ENCODE measurements at places on chromosomes 7 and 10.
A peak's percentile ranks its signal among the peaks of the same experiment; 100 is the strongest.

GRCh38 chr10:17756557-17757217, 4.7 kb downstream of the TMEM236 start:
- peak; percentile 70 for DNase-seq

DNA sequence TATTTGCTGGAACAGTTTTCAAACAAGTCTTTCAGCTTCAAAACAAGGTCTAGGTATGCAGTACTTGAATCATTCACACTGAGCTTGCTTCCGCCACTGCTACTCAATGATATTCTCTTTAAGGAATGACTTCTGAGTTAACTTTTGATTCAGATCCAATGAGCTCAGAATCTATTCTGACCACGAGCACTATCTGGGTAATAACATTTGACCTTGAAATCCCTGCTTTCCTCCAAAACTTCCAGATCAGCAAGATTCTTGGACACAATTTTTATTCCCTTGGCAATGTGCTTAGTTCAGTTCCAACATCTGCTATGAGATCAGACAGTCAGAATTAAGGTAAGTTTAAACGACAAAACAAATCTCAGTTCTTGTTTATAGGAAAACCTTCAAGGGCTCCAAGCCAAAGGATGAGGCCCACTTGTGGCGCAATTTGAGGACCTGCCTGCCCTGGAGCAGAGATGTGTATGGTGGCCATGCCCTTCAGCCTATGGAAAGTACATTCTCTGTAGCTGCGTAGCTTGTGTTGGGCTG, 87.2 kb downstream of the RNF216 start:
- DNase-seq, result no peak

GRCh38 chr7:124208173-124208572, 175.3 kb upstream of the TMEM229A start:
- no peak for DNase-seq

DNA sequence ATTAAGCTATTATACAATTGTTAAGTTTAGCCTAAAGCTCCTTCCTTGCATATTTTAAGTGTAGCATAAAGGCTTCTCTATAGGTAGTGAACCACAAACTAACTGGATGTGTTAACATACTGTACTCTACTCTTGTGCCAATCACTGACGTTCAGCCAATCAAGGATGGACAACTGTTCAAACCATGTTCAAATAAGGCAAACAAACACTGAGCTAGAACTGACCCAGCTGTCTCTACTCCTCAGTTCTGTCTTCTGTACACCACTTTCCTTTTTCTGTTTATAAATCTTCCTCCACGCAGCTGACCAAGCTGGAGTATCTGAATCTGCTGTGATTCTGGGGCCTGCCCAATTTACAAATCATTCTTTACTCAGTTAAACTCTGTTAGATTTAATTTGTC, 188.7 kb upstream of the MBL2 start:
- DNase-seq, result no peak

- DNase-seq, result peak; percentile 83
Measured at GRCh38 chr7:139095194-139095659, 14.3 kb downstream of the ZC3HAV1 start.

GRCh38 chr7:100865938-100866728, 1.1 kb upstream of the TRIP6 start:
- no peak for DNase-seq

DNA sequence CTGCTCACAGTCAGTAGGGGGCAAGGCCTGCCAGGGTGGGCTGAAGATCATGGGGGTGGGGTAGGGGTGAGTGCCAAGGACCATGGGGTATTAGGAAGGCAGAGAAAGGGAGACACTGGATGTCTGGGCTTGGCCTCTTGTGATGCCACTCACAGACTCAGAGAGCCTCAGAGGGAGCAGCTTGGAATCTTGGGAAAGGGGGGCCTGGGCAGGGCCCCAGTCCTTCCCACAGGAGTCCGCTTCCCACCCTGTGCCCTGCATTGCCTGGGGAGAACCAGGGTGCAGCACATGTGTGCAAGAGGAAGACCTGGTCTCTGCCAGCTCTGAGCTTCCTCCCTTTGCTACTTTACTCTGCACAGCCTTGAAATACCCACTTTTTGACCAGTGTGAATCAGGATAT, 4.3 kb downstream of the ADCY1 start:
- DNase-seq, result no peak

DNA sequence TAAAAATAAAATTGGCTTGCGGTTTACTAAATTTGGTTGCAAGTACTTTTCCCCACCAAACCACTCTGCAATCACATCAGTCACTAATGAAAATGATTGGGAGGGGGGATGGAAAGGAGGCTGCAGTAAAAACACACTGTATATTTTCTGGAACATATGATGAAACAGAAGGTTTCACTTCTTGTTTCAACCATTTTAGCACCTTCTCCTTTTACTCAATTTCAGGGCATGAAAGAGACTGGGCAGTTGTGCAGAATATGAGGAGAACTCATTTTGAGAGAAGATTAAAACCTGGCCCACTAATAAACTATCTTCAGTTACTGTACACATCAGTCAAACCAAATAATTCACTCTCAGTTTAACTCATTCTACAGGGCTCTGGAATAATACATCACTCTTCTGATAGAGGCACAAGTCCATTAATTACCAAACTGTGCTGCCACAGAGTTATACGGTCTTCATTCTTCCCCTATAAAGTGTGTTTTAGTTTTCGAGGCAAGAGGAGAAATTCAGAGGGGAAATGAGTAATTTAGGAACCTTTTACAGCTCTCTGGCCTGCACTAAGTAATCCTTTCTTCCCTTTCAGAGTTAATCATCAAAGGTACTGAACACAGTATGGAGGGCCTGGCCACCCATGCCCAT, 25.5 kb downstream of the JAZF1 start:
- peak; percentile 43 for DNase-seq

GRCh38 chr10:101060951-101061623, 702 bp upstream of the KAZALD1 start:
- peak; percentile 97 for DNase-seq

GRCh38 chr10:36491926-36492325, 633.5 kb upstream of the ANKRD30A start:
- DNase-seq, result no peak

DNA sequence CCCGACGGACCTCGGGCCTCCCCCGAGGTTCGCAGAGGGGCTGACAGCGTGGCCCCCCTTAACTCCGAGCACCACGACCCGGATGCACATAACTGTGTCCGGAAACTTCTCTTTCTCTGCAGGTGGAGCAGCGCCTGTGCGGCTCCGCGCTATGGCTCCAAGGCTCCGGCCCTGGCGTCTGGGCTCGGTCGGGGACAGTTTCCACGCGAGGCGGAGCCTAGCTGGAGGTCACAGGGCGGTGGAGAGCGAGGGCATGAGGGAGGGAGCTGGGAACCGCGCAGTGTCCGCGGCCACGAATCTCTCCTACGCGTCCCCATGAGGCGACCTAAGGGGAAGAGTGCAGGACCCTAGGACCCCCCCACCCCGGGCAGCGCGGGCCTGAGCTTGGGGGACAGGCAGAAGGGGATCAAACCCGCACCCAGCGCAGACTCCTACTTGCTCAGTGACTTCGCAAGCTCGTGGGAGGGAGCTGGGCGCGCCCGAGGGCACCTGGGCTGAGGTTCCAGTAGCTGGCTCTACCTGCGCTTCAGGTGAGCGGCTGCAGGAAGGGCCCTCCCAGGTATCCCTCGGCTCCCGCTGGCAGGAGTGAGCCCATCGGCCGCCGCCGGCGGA, 8.6 kb upstream of the MNX1 start:
- no peak for DNase-seq

- no peak for DNase-seq
Measured at GRCh38 chr10:70306886-70307520, 23.2 kb upstream of the NPFFR1 start.

DNA sequence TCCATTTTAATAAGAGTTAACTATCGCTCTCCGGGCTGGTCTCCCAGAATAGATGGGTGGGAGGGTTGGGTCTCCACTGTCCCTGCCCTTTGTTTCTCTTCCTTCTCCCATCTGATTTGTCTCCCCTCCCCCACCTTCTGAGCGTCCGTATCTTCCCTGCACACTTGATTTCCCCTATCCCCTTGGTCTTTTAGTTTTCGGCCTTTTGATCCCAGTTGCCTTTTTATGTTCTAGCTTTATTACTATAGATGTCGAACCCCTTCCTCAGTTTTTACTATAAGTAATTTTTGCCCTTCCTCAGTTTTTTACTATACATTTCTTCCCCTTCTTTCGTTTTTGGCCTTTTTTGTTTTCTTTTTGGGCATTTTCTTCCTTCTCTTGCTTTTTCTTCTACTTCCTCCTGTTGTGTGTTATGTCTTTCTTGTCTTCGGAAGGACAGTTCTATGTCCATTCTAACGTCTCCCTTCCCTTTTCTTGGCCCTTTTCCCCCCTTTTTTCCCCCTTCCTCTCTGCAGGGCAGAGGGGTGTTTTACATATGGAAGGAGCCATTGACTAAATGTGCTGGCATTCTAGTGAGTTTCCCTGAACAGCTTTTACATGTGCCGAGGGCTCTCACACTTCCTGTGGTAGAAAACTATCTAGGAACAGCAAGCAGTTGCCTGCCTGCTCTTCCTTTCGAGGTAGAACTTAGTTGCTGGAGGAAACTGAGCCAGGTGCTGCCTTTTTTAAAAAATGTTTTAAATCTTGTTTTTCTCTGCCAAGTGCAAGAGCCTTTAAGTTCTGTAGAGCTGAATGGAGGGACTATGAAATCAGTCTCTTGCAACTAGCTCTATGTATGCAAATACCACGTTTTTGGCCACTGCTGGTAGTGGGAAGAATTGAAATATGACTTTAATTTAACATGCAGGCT, 2.8 kb downstream of the TET1 start:
- no peak for DNase-seq

DNA sequence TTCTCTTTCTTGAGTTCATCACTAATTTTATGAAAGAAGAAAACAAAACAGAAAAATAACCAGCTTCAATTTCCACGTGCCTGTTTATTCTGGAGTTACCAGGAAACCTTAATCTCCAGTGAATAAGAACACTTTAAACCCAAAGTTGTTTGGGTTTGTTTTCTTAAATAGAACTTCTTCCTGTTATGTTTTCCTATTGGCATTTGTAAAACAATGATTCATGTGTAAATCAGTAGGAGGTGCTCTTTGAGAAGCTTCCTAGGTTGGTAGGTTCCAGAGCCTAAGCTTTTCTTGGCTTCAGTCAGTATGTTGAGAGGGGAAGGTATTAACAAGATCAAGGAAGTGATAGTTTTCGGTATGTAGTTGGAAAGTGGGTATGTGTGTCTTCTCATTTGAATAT, 119.0 kb downstream of the BICC1 start:
- DNase-seq, result no peak

- no peak for DNase-seq
Measured at GRCh38 chr7:120402801-120403200, 129.8 kb downstream of the KCND2 start.

- DNase-seq, result no peak
Measured at GRCh38 chr10:76252733-76253132, 821.3 kb downstream of the LRMDA start.

GRCh38 chr7:157545681-157546060, 208.9 kb downstream of the DNAJB6 start:
- no peak for DNase-seq

DNA sequence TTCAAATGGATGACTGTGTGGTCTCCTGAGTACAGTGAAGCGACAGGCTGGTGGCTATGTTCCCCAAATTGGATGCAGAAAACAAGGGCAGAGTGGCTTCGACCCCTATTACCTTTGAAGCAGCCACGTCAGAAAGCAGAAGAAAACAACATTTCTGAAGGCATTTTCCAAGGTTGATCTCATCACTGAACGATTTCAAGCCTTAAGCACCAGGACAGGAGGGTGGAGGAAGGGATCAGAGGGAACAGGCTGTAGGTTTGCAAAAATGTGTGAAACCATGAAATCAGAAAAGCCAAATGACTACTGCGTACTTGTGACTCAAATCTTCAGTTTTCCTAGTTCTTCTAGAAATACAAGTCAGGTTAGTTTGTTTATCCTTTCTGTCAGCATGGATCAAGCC, 181.0 kb upstream of the TMEM106B start:
- DNase-seq, result no peak

GRCh38 chr10:1163204-1163660, 107.0 kb downstream of the WDR37 start:
- no peak for DNase-seq

DNA sequence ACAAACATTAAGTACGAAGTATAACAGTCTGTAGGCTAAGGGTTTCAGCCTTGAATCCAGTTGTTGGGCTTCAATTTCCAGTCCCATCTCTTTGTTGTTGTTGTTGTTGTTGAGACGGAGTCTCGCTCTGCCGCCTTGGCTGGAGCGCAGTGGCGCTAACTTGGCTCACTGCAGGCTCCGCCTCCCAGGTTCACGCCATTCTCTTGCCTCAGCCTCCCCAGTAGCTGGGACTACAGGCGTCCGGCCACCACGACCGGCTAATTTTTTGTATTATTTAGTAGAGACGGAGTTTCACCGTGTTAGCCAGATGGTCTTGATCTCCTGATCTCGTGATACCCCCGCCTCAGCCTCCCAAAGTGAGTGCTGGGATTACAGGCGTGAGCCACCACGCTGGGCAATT, 464.9 kb downstream of the ANKRD7 start:
- no peak for DNase-seq

GRCh38 chr10:74888962-74889661, 62.7 kb downstream of the KAT6B start:
- DNase-seq, result no peak

DNA sequence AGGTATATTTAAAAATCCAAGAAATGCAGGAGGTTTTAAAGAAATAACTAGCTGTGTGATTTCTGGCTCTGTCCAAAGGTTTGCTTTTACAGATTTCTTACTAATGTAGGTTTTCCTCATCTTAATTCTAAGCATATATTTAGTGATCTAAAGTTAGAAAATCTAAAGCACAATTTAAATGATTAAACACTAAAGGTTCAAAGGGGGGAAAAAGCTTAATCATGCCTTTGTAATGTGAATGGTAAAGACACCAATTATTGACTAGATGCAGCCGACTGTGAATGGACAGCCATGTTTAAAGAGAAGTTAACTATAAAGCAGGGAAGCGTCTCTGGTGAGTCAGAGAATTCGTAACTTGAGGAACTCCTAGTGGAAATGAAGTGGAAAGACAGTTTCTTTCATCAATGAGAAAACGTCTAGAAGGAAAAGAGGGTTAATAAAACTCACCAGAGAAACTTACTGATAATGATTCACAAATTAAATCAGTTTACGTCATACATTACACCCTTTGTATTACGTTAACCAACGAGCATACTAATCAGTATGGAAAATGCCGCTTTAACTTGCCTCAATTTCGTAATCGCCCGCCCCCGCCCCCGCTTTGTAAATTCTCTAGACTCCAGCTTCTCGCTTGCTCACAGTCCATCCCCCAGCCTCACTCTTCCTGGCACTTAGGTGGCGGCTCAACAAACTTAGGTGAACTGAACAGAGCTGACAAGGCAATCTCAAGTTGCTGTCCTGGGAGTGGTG, 1.1 kb upstream of the HBP1 start:
- DNase-seq, result no peak

GRCh38 chr10:69061305-69062161, 26.4 kb upstream of the SRGN start:
- peak; percentile 44 for DNase-seq

DNA sequence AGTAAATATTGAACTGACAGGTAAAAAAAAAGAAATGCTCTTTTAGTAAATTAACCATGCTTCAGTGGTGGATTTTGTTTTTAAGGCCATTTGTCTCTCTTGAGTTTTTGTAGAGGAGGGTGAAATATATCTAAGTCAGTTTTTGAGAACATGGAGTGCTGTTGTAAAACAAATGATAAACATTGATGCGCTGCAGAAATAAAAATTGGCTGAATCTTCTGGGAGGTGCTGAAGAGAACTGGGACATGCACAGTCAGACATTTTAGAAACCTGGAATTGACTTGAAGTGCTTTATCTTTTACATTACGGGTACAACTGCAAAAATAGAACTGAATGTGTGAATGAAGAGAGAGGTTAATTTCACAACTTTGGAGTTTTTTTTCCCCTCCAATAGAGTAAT, 203.0 kb upstream of the HDAC9 start:
- no peak for DNase-seq

GRCh38 chr10:114867365-114867764, 45.8 kb downstream of the FHIP2A start:
- no peak for DNase-seq

Data from GM10248 (cell line).